ENCODE measurements at places on chromosomes 11 and 22.

DNA sequence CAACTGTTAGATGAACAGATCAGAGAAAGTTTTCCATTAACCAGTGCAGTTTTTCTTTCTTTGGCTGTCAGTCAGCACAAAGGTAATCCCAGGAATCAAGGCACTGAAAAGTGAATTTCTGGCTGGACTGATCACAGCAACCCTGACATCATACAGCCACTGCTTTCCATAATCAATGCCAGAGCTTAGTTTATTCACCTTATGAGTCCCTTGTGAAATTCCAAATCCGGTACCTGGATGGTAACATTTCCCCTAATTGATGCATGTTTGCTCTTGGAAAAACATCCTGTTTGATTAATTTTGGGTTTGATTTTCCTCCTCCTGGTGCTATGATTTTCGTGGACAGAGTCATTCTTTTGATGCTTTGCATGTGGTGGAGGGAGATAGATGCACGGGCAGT is 319.8 kb downstream of the INSC start:
- DNase-seq, result no peak

GRCh38 chr11:86535773-86536172 is 136.6 kb downstream of the ME3 start:
- no peak for DNase-seq

- DNase-seq, result no peak
Measured at GRCh38 chr22:33650244-33650643, 270.0 kb downstream of the LARGE1 start.

DNA sequence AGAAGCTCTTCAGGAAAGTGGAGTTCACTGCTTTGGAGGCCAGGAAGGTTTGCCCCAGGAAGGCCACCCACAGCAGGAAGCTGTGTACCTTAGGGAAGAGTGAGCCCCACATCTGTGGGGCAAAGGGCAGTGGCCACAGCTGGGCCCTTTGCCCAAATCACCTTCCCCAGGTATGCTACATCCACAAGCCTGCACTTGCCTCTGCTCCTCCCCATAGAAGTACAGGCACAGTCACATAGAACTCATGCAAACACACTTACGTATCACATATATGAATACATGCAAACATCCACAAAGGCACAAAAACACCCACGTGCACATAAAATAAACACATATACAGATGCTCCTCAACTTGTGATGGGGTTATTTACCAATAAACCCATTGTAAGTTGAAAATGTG is 2.1 kb downstream of the TRIM29 start:
- no peak for DNase-seq

GRCh38 chr11:48109046-48109666 is 107.5 kb upstream of the OR4B1 start:
- no peak for DNase-seq

GRCh38 chr11:128171506-128171905 is 415.9 kb downstream of the ETS1 start:
- no peak for DNase-seq

- no peak for DNase-seq
Measured at GRCh38 chr11:67247946-67248550, 18.2 kb upstream of the GRK2 start.

DNA sequence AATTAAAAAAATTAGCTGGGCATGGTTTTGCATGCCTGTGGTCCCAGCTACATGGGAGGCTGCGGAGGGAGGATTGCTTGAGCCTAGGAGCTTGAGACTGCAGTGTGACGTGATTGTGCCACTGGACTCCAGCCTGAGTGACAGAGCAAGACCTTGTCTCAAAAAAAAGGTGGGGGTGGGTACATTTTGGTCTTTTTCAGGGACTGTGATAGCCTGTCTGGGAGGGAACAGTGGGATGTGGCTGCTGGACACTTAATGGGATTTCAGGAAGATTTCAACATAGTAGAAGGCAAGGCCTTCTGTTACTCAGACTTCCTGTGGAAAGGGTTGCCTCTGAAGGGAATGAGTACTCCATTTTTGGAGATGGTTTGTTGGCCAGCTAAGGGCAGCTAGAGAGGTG is 40.6 kb downstream of the RELT start:
- DNase-seq, result no peak

- no peak for DNase-seq
Measured at GRCh38 chr11:114880442-114880841, 202.1 kb downstream of the NXPE2 start.

- no peak for DNase-seq
Measured at GRCh38 chr11:32885556-32885955, 7.1 kb upstream of the QSER1 start.

DNA sequence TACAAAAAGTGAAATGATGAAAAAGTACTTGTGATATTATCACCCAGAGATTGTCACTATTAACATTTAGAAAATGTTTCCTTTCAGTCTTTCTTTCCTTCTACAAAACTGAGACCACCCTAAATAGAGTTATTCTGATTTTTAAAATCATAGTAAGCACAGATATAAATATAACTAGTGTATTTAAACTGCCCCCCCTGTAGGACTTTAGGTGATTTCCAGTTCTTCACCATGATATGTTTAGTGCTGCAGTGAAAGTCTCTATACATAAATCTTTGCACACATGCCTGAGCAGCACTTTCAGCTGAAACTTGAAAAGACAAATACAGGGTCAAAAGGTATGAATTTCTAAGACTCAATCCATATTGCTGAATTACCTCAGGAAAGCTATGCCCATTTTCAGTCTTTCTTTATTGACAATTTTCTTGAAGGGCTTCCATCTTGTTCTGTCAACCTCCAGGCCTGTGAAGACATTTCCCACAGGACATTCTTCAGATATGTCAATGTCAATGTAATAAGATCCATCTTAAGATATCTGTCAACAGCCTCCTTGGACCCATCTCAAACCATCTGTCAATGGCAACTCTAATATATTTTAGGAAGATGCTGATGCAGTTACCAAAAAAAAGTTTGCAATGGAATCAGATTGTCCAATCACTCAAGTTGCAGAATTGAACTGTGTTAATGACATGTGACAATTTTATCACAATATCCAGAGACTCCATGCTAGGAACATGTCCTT is 30.8 kb upstream of the LDLRAD3 start:
- no peak for DNase-seq

DNA sequence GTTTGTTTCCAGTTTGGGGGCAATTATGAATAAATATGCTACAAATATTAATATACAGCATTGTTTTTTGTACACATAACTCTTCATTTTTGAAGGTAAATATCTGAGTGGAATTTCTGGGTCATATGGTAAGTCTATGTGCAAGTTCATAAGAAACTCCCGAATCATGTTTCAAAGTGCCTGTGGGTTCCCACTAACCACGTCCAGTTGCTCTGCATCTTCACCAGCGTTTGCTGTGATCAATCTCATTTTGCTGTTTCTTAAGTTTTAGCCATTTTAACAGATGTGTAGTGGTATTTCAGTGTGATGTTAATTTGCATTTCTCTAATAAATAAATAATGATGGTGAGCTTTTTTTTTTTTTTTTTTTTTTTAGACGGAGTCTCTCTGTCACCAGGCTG is 14.2 kb upstream of the CSRP3 start:
- DNase-seq, result no peak

GRCh38 chr11:99351624-99352023 is 330.9 kb downstream of the CNTN5 start:
- no peak for DNase-seq

DNA sequence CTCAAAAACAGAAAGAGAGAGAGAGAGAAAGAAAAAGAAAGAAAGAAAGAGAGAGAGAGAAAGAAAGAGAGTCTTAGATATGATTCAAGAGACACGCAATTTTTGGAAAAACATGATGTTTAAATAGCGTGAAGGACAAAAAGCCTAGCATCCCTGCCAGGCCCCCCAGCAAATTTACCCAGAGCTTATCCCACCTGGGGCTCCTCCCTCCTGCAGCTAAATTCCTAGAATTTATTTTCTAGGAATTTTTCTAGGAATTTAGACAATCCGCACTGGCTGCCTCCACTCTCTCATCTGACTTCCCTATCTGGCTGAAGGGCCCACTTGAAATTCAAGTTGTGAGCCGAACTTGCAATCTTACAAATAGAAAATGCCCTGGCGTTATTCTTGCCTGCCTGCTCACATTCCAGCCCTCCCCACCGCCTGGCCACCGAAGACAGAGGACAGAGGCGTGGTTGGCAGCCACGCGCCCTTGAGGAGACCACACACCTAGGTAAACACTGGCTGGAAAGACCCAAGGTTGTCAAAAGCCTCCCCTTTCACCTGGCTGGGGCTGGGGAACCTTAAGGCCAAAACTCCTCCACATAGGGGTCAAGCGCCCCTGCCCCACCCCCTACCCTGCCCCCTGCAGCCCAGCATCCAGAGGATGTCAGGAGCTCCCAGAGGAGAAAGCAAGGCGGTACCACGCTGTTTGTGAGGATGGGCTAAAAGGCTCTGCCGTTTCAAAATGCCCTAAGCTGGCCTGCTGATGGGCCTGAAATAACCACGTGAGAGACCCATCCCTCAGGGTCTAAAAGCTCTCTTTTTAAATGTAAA is 42.2 kb downstream of the AHNAK start:
- DNase-seq, result no peak

DNA sequence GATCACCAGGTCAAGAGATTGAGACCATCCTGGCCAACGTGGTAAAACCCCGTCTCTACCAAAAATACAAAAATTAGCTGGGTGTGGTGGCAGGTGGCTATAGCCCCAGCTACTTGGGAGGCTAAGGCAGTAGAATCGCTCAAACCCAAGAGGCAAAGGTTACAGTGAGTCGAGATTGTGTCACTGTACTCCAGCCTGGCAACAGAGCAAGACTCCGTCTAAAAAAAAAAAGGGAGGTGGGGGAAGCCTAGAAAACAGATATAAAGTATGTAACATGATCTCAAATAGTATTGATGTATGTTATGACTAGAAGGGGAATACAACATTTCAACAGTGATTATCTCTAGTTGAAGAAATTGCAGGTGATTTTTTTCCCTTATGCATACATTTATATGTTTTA is 61.4 kb downstream of the SLC1A2 start:
- no peak for DNase-seq

- DNase-seq, result no peak
Measured at GRCh38 chr11:64078284-64078683, 42.6 kb downstream of the FLRT1 start.

DNA sequence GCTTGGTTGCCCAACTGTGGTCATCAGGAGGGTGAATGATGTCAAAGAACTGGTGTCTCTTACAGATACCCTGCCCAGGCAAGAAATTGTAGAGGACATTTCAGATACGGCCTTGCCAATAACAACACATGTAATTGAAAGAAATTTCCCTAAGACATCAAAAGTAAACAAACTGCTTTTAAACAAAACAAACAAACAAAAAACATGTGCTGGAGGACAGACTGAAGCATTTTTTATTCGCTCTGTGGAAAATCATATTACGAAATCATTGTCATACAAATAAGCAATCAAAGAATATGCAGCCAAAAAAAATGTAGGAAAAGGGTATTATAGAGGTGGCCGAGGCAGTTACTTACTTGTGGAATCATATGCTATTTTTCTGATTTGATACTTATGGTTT is 52.1 kb upstream of the MYEOV start:
- DNase-seq, result no peak

DNA sequence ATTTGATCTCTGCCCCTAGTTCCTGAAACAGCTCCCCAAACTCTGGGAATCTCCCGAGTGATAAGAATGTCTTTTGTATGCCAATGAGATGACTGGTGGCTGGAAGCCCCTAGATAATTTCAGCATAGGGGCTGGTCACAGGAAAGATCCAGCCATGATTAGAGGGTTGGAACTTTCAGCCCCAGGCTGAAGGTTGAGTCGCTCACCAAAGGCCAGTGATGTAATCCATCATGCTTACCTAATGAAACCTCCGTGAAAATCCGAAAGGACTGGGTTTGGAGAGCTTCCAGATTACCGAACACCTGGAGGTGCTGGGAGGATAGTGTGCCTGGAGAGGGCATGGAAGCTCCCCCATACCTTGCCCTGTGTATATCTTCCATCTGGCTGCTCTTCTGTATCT is 26.0 kb downstream of the LRRC32 start:
- DNase-seq, result no peak

- DNase-seq, result no peak
Measured at GRCh38 chr11:2434506-2435255, 9.6 kb downstream of the TRPM5 start.

DNA sequence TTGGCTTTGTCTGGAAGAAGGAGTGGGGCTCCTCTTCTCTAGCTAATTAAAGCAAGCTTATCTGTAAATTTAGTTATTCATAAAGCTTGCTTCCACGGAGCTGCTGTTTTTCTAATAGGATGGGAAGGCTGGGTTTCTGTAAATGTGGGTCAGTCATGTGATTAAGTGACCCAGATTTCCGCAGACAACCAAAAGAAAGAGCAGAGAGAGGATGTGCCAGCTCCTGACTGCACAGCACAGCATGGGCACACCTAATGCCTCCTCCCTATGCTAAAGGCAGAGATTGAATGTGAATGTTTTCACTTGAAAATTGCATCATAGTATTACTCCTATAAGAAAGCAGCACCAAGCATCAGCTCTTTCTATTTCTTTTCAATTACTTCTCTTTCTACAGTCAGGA is 160.2 kb downstream of the FAT3 start:
- DNase-seq, result no peak

- DNase-seq, result no peak
Measured at GRCh38 chr11:64052436-64052835, 16.7 kb downstream of the FLRT1 start.

DNA sequence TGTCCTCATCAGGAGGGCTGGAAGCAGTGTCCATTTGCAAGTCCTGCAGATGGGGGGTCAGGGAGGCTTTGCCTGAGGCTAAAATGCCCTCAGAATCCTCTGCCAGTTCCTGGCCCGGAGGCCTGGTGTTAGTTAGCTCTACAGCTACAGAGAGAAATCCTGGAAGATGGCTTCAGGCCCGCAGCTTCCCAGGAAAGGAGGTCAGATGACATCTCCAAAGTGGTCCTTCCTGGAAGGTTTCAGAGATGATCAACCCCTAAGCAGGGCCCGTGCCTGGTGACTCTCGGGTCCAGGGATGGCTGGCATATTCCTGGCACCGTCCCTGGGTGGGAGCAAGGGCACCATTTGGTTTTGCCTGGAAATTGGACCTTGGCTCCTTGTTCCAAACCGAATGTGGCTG is 959.1 kb downstream of the BRD1 start:
- no peak for DNase-seq

DNA sequence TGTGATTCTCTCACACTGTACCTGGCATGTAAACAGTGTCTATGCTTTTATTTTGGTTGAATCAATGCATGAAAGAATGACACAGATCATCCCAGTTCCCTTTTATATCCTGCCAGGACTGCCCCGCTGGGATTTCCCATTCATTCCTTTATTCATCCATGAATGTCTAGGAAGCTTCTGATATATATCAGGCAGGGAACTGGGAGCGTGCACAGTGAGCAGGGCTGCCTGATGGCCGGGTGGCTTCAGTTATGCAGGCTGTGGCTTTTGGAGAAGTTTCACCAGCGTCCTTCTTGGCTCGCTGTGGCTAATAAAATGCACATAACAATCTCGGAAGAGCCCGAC is 789.0 kb downstream of the TBC1D22A start:
- no peak for DNase-seq

All from stimulated activated CD4-positive, alpha-beta T cell treated with anti-CD3 and anti-CD28 coated beads, Interleukin-1b, Interleukin-23, amount 100 ng/mL, for 1 hour (primary cell).